ENCODE measurements at places on chromosomes 7 and 10.

- DNase-seq: no peak
Measured at GRCh38 chr7:16356301-16356958, 64.9 kb downstream of the CRPPA start.

GRCh38 chr10:99630433-99630832, 10.2 kb upstream of the SLC25A28 start:
- no peak for DNase-seq

DNA sequence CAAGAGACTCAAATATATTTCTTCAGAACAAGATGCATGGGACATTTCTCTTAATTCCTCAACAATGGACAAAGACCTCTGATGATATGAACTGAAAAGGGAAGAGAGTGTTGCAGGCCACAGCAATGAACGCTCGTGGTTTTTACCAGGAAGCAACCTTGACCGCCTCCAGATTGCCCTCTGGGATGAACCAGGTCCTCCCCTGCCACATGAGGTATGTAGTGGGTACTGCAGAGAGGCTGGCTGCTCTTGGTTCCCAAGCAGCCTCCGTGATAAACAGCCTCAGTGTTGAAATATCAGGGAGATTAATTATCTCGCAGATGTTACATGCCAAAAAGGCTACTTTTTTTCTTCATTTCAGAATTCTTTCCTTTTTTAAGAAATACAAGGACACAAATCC, 338.8 kb downstream of the ELMO1 start:
- no peak for DNase-seq

- DNase-seq: no peak
Measured at GRCh38 chr7:158763454-158764033, 58.9 kb upstream of the NCAPG2 start.

- no peak for DNase-seq
Measured at GRCh38 chr7:115230882-115231571, 309.1 kb downstream of the MDFIC start.

GRCh38 chr10:15379078-15379477, 8.0 kb upstream of the FAM171A1 start:
- DNase-seq: no peak

GRCh38 chr10:77685432-77685831, 47.8 kb upstream of the KCNMA1 start:
- DNase-seq: no peak

DNA sequence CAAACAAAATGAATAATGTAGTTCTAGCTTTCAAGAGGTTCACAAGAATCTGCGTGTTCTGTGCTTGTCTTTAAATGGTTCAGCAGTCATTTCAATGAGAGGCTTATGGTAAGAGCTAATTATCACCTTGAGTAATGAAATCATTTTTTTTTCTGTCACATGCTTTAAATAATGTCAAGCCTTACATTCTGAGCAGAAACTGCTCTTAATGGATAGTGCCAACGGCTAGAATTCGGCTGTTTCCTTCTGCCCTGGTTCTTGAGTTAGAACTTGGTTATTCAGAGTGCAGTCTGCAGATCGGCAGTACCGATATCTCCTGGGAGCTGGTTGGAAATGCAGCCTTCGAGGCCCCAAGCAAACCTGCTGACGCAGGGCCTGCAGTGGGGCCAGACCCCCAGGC, 316.2 kb downstream of the CAMK1D start:
- no peak for DNase-seq

DNA sequence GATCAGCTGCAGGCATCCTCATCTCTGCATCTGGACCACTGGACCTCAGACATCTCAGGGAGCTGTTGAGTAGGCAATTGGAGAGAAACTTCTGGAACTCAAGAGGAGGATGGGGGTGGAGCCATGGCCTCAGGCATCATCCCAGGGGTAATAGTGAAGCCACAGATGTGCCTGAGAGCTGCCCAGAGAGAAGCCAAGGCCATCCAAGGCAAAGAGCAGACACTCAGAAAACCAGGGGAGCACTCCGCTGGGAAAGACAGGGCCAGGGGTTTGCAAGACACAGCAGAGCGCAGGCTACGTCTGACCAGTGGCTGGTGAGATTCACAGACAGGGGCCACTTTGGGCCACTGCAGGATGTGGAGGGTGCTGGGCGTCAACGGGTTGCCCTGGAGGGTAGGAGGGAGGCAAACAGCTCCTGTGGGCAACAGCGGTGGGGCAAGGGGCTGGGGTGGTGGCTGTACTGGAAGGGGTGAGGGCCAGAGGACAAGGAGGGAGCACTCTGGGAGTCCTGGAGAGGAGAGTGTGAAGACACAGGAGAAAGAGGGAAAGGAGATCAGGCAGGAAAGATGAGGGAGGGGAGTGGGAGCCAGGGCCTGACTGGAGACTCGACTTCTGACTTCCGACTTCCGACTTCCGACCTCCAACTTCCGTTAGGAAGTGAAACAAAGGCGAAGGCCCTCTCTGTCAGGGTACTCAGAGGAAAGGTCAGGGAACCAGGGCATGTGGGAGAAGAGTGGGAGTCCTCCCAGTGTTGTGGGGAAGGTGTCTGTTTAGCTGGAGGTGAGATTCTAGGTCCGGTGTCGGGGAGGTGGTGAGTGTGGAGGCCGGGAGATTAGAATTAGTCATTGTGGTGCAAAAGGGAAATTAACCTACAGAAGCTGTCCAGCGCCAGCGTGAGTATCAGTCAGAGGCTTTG, 69.7 kb upstream of the ANTXRL start:
- DNase-seq: peak; percentile 13

GRCh38 chr10:17624996-17625395, 7.8 kb upstream of the HACD1 start:
- no peak for DNase-seq

GRCh38 chr10:72425133-72425532, 70.4 kb upstream of the DNAJB12 start:
- peak; percentile 29 for DNase-seq

DNA sequence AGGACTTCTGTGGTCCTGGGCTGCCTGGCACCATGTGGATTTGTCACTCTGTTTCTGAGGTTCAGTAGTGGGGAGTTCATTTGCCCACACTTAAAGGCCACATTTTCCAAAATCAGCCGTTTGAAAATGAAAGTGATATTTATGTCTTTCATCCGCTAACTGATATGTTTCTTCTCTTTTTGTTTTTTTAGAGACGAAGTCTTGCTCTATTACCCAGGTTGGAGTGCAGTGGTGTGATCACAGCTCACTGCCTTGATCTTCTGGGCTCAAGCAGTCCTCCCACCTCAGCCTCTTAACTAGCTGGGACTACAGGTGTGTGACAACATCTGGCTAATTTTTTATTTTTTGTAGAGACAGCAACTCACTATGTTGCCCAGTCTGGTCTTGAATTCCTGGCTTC, 58.6 kb downstream of the EBLN1 start:
- DNase-seq: no peak

DNA sequence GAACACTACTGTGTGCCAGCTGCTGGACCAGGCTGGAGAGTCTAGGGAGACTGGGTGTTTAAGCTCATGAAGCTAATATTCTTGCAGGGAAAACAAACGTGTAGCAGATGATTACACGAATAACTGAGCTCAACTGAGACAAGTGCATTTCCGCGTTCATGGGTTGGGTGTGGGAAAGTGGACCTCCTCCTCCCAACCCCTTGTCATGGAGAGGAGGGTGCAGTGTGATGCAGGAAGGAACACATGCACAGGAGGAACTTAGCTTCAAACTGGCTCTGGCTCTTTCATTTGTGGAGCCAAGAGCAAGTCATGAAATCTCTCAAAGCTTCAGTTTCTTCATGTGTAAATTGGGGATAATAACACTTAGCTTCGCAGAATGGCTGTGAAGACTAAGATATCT, 204.3 kb downstream of the ARHGAP12 start:
- no peak for DNase-seq

DNA sequence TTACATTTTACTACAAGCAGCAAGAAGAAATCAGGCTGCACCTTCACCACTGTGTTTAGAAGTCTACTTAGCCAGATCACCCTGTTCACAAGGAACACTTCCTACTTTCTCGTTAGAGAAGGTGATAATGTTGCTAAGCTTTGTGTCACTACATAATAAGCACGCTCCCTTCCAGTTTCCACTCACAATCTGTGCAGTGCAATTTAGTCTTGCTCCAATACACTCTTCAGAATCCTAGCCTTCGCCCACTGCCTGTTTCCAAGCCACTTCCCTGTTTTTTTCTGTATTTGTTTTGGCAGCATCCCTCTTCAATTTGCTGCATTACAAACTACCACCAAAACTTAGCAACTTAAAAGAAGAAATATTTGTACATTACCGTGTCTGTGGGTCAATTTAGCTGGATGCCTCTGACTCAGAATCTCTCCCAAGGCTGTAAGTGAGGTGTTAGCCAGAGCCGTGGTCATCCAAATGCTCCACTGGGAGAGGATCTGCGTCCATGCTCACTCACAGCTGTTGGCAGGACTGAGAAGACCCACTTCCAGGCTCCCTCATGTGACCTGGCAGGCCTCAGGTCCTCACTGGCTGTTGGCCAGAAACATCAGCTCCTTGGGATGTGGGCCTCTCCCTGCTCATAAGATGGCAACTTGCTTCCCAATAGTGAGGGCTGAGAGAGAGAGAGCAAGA, 110.4 kb downstream of the PON1 start:
- DNase-seq: peak; percentile 83

GRCh38 chr7:2958416-2959102, 85.1 kb downstream of the CARD11 start:
- no peak for DNase-seq

- DNase-seq: no peak
Measured at GRCh38 chr7:102320601-102321350, 34.1 kb downstream of the SH2B2 start.

DNA sequence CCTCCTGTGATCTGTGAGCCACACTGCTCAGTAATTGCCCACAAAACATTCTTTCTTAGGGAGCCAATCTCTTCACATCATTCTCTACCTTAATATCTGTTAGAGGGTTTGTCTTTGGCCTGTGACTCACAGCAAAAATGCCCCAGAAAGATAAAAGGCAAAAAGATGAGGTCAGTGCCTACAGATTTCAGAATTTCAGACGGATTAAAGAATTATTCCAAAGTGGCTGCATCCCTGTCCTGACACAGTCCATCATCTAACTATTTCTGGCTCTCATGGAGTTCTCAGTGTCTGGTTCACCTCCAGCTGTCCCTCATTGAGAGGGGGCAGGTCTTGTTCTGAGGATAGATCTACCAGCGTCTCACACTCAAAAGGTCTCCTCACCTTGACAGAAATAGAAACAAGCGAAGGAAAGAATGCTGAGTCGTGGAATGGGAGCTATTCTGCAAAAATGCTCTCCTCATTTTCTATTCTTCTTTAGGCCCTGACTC, 138.5 kb upstream of the AOAH start:
- DNase-seq: no peak

DNA sequence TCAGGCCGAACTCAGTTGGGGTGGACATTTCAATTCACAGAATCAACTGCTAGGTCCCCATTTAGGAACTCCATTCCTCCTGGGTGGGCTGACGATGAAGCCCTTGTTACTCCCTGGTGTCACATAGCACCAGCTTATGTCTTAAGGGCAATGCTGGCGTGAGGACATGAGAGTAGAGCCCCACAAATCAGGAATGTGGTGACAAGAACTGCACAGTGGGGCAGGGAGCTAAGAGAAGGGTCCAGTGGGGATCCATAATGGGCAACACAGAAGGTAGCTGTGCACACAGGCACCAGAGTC, 57.0 kb downstream of the LYZL1 start:
- no peak for DNase-seq

GRCh38 chr10:48655411-48656240, 29.0 kb upstream of the WDFY4 start:
- DNase-seq: peak; percentile 86

GRCh38 chr7:48681006-48681405, 243.3 kb upstream of the CDC14C start:
- DNase-seq: no peak

- no peak for DNase-seq
Measured at GRCh38 chr10:65306201-65306600, 1619.6 kb upstream of the LRRTM3 start.

GRCh38 chr10:10865303-10865702, 152.4 kb upstream of the CELF2 start:
- DNase-seq: no peak

DNA sequence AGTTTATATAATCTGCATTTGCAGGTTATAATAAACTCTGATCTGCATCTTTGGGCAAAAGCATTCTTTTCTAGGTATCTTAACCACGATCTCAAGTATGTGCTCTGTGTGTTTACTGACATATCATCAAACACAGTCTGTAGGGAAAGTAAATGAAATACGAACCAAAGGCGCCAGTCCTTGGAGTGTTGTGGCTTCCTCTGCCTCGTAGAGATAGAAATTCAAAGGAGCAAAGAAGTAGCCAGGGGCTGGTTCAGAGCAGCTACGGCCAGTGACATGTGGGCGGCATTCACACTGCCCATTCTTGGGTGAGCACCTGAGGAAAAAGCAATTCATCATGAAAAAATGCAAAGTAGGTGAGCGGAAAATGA, 38.7 kb downstream of the LAMB4 start:
- DNase-seq: no peak

- DNase-seq: no peak
Measured at GRCh38 chr10:12691596-12691995, 309.9 kb downstream of the CCDC3 start.

- no peak for DNase-seq
Measured at GRCh38 chr7:3416453-3416852, 115.4 kb downstream of the SDK1 start.

DNA sequence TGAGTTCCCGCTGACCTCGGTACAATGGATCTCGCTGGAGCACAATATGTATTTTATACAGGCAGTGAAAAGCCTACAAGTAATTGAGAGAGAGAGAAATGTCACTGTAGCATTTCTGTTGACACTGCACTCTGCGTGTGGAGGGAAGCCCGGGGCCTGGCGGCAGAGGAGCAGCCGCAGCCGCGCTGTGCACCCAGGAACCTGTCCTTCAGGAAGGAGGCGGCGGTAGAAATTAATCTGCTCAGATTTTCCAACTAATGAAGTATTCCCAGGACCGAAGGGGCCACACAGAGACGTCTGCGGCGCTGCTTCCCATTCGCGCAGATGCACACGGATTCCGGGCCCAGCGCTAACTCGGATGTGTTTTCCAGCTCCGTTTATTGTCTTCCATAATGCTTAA, 170.1 kb downstream of the EBF3 start:
- no peak for DNase-seq

DNA sequence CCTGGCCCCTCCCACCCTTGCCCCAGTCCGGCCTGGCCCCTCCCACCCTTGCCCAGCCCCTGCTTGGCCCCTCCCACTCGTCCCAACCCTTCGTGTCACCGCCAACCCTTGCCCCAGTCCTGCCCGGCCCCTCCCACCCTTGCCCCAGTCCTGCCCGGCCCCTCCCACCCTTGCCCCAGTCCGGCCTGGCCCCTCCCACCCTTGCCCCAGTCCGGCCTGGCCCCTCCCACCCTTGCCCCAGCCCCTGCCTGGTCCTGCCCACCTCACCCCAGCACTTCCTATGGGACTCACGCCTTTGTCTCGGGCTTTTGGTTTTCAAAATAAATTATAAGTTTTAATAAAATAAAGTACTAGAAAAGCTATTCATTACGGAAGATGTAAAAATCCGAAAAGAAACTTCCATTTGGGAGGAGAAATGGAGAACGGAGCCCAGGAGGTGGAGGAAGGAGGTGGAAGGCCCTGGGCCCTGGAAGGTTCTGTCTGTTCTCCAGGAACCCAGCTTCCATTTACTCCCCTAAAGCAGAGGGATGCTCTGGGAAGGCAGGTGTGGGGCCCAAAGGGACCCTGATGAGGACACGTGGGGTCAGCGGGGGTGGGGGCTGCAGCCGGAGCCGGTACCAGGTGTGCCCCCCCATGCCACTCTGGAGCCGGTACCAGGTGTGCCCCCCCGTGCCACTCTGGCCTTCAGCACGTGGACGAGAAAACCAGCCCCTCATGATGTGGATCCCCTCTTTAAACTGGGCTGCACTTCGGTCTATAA, 52.2 kb downstream of the PWWP2B start:
- DNase-seq: peak; percentile 31

- DNase-seq: no peak
Measured at GRCh38 chr10:35517431-35518181, 87.5 kb upstream of the GJD4 start.

GRCh38 chr7:30117896-30118295, 16.9 kb upstream of the MTURN start:
- no peak for DNase-seq
